A549 treated with CORT108297 at 1 μM for 4 hours (cell line): ENCODE measurements at places on chromosomes 13 and 19. TPM values are rescaled to one million over a fixed set of nuclear protein-coding genes. Genes with fewer than 3 reads are reported as not detected.

The CYP2S1 gene
- 21.2 to 28.5 TPM (median 26.9 TPM) in 5 replicates for total RNA-seq

The LAIR1 gene
- not detected in 5 replicates for total RNA-seq

The KIR3DL1 gene
- total RNA-seq: not detected in 5 replicates

The LTBP4 gene
- total RNA-seq: 42.1 to 73.1 TPM (median 63.4 TPM) in 5 replicates

The WDR88 gene
- 0.09 to 0.52 TPM (median 0.15 TPM) in 3 of 5 replicates, not detected in the others for total RNA-seq

The ZNF525 gene
- total RNA-seq: 0.24 to 0.60 TPM (median 0.35 TPM) in 5 replicates

The ZNF493 gene
- 0.02 to 0.23 TPM (median 0.16 TPM) in 5 replicates for total RNA-seq

The CEACAM4 gene
- not detected in 5 replicates for total RNA-seq

The ZBTB7A gene
- 12.4 to 22.0 TPM (median 18.4 TPM) in 5 replicates for total RNA-seq

The OR7D2 gene
- total RNA-seq: not detected in 5 replicates
